ENCODE measurements at places on chromosomes 3 and 15. TPM values are rescaled to one million over a fixed set of nuclear protein-coding genes. Genes with fewer than 3 reads are reported as not detected.
A peak's percentile ranks its signal among the peaks of the same experiment; 100 is the strongest.

GRAMD1C gene
- 2.0 TPM for total RNA-seq

DNA sequence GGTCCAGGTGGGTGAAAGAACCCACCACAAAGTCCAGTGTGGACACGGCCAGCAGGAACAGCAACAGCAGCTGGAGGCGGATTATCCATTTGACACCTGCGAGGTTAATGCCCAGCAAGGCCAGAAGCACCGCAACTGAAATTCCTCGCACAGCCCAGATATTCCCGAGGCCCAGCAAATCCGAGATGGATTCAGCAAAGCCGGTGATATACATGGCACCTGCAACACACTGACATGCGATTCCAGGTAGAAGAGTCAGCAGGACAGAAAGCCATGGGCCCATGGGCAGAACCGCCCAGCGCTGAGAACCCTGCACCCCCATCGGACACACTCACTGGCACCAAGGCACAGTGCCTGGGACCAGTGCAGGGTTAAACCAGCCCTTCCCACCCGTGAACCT is 34.8 kb downstream of the SLC12A8 start:
- no peak for DNase-seq

DNA sequence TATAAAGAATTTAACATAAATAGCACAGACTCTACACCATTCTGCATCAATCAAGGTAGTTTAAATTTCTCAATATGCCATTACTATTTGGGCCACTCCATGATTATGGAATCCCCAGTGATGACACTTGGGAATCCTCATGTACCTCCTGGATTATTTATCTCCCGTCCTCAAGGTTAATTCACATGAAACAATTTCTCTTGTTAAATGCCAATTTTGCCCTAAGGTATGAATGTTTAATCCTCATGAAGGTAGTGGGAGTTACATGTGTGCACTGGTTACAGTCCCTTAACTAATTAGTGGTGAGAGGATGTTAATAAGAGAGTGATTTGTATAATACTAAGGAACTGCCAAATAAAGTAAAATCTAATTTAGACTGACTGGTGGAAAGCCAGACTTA is 372.3 kb upstream of the MDFIC2 start:
- DNase-seq: no peak

CA12 gene
- 4.3 TPM for total RNA-seq

CILP gene
- not detected for total RNA-seq

GRCh38 chr3:71469138-71469435 is 114.4 kb downstream of the FOXP1 start:
- no peak for DNase-seq

DNA sequence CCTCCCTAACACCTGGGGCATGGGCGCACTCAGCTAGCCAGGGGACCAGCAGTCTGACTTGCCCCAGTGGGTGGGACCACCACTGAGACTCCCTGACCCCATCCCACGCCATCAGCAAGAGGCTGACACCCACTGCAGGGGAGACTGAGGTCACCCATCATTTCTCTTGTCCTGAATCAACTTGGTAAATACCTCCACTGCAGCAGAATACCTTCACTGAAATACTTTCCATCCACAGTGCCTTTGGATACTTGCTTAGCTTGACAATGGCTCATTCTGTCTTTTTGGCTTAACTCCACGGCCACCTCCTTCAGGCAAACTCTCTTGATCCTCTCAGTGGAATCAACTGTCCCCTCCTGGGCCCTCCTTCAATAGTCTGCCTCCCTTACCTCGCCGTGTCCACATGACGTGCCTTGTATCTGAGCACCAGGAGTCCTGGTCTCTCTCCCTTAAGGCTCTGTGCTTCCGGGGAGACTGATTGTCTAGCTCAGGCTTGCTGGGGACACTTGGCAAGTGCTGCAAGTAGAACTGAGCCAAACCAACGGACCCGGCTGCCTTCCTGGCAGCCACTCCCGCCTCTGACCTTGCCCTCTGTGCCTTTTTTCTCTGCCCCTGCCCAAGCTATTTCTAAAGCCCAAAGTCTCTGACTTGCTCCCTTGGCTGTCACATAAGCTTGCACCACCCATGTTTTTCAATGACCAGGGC is 119.1 kb downstream of the ADCY5 start:
- no peak for DNase-seq

EPB42 gene
- total RNA-seq: not detected

ZNF106 gene
- 32.5 TPM for total RNA-seq

DAPK2 gene
- 1.4 TPM for total RNA-seq

GRCh38 chr15:94526071-94526689 is 294.8 kb downstream of the MCTP2 start:
- DNase-seq: no peak

- DNase-seq: no peak
These were observed 6.8 kb upstream of the MOBP start for GRCh38 chr3:39460677-39461076.

SLC22A13 gene
- 0.34 TPM for total RNA-seq

GRCh38 chr15:89469426-89470096 is 26.8 kb downstream of the RHCG start:
- DNase-seq: no peak

DNA sequence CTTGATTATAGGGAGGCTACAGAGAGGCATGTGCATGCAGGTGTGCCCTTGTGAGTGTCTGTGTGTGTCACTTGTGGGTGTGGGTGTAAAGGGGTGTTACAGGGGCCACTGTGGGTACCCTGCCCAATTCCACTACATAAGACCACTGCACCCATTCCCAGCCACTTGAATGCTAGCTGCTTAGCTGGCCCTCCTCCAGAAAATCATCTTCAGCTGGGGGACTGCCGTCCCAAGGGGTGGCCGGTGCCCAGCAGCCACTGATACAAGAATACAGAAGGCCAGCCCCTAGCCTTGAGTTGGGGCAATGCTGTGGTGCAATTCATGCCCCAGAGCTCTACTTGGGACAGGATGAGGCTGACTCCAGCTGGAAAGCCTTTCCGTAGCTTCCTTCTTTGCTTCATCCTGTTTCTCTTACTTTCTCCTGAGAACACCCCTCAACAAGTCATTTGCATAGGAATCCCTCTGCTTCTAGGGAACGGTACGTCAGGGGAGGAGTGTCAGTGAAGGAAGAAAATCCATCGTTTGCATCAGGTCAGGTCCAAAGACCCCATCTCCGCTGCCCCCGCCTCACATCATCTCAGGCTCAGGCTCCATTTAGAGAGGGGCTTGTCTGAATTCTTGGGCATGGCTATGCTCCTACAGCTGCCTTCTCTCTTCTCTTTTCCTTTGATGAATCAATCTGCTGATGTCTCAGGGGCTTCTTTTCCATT is 72.0 kb downstream of the SCN5A start:
- no peak for DNase-seq

LMCD1 gene
- total RNA-seq: 221 TPM

- DNase-seq: no peak
These were observed 55.6 kb downstream of the SCN11A start for GRCh38 chr3:38996193-38996592.

DNA sequence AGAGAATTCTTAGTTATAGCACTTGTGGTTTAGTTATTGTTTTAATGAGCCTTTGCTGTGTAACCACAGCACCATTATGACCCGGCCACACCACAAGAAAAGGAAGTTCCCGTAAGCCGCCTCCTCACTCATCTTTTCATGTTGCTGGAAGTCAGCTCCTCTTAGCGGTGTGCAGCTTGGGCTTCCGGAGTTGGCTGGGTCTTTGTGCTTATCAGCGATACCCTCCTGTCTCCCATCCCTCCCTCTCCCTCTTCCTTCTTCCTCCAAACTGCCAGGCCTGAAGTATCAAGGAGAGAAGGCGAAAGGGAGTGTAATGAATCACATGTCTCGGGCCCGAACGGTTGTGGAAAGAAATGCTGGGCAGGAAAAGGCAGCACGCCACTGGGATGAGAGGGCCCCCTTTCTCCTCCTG is 353.5 kb downstream of the MCTP2 start:
- DNase-seq: peak; percentile 9

GRCh38 chr3:17995769-17996168 is 253.3 kb upstream of the TBC1D5 start:
- no peak for DNase-seq

EPHB3 gene
- 1.5 TPM for total RNA-seq

SENP8 gene
- 2.4 TPM for total RNA-seq

- no peak for DNase-seq
These were observed 57.4 kb upstream of the PSMD6 start for GRCh38 chr3:64080616-64081234.

- DNase-seq: no peak
These were observed 15.2 kb upstream of the PIK3R4 start for GRCh38 chr3:130761730-130762311.

IMPG2 gene
- 0.07 TPM for total RNA-seq

DNA sequence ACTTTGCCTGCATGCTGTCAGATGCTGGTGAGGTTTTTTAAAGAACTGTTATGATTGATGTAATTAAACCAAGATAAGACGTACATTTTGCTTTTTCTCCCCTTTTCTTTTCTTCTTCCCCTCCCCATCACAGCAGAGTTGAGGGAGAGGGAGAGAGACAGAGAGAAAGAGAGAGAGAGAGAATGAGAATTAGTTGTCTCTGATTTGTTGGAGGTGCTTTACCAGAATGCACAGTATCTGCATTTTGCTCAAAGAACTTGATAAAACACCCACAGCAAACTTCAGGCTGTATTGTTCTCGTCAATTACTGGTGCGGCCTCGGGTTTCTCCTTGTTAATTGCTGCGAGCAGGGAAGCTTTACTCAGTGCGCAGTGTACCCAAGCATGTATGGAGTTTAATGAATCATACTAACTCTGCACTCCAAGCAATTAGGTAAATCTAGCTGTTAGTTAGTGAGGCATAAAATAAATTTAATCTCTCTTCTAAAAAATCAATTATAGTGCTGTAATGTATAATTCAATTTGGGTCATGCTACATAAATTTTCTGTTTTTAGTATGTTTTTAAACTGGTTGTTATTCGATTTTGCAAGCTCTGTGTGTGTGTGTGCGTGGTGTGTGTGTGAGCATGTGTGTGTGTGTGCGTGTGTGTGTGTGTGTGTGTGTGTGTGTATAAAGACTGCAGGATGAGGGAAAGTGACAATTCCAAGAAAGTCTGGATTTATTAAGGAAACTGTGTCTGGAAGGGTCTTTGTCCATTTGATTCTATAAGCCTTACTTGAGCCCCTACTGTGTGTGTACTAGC is 273.4 kb downstream of the TLE3 start:
- no peak for DNase-seq

- DNase-seq: no peak
These were observed 106.0 kb downstream of the KLHL25 start for GRCh38 chr15:85688711-85689110.

DNA sequence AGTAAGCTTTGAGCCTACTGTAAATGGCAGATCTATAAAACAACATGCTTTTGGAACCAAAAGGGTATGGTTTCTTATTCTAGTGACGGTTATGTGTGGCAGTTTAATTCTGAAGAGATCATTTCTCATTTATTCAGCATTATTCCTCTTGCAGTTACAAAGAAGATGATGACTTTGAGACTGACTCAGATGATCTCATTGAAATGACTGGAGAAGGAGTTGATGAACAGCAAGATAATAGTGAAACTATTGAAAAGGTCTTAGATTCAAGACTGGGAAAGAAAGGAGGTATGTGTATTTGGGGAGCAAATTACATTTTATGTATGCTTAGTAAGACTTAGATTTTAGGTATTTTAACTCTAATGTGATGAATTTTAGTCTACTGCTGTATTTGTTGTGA is 41.5 kb downstream of the CHD2 start:
- DNase-seq: no peak

DNA sequence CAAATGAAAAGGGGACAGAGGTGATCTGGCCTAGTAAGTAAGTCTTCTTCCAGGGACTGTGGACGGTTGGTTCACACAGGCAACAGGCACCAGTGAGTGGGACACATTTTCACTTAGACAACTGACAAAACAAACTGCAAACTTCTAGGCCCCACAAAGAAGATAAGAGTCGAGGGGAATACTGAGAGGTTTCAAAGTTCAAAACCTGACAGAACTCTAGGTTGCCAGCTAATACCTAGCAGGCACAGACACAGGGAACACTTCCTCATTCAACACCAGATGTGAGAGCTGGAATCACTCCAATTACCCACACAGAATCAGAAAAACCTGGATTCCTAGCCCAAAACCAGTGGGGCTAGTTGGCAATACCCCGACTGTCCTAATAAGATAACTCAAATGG is 621.7 kb downstream of the ZPLD1 start:
- DNase-seq: no peak

LCMT2 gene
- total RNA-seq: 7.8 TPM

DNA sequence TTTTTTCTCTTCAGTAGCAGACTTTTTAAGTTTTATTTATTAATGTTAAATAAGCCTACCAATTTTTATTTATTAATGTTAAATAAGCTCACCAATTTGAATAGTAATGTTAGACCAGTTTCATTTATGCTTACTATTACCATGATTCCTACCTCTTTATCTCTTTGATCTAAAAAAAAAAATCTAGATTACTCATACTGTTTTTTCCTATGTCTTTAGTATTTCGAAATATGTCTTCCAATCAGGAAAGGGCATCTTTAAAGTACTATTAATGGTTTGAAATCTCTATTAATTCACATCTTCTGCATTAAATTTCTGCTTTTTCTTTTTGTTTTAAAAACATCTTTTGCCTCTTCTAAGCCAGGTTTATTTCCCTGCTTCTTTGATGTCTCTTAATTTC is 27.5 kb upstream of the MAPKBP1 start:
- no peak for DNase-seq

GRCh38 chr3:21835264-21835663 is 84.3 kb upstream of the ZNF385D start:
- no peak for DNase-seq

GRCh38 chr3:51975852-51976549 is 1.1 kb downstream of the ABHD14A start:
- DNase-seq: no peak

GRCh38 chr3:59210260-59210659 is 160.4 kb upstream of the CFAP20DC start:
- DNase-seq: no peak

DNA sequence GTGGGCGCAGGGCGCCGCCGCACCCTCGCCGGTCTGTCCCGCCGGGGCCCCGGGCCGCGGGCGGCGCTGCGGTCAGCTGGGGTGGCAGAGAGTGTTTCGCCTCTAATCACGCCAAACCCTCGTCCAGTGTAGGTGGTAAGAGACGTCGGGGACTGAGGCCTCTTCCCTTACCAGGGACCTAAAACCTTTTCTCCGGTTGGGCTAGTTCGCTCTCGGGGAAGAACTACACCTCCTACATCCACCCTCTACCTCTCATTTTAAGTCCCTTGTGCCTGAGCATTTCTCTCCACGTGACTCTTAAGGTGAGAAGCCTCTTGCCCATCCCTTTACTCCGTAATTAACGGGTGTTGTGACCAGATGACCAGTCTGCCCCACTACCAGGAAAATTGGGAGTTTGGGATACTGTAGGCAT is 520 bp downstream of the TMEM42 start:
- no peak for DNase-seq

DNA sequence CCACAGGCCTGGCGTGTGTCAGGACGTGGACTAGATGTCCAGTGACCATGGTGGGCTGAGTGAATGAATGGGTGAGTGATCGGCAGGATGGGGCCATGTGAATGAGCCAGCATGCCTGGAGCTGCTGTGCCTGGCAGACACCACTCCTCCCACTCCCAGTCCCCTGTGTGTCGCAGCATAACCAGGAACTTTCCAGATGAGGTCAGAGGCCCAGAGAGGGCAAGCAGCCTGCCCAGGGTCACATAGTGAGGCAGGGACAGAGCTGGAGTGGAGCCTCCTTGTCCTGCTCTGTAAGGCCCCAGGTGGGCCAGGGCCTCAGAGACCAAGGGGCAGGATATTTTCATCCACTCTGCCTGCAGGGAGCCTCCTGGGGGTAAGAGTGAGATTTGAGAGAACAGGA is 6.4 kb downstream of the IQSEC1 start:
- no peak for DNase-seq
